CMK (cell line): ENCODE measurements at places on chromosomes 4 and X.

DNA sequence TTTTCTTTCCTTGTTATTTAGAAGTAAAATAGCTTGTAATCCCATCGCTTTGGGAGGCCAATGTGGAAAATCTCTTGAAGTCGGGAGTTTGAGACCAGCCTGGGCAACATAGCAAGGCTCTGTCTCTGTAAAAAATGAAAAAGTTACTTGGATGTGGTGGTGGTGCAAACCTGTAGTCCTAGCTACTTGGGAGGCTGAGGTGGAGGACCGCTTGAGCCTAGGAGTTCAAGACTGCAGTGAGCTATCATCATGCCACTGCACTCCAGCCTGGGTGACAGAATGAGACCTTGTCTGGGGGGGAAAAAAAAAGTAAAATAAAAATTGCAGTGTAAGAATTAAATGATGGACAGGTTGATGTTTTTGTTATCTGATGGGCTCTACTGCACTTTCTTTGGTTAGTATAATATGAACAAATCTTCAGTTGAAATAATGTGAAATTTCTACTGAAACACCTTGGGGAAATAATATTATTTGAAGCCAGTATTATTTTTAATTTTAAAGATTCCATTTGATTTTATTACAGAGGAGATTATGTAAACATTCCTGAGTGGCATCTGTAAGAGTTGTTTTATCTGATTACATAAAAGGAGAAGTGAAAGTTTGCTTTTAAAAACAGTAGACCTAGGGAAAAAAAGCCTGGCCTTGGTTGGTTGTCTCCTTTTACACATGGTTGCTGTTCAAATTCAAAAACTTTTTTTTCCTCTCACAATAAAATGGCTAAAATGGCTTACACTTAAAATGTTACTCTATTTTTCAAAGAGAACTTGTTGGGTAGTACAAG lies 10.5 kb upstream of the NDUFC1 start:
- DNase-seq = no peak

DNA sequence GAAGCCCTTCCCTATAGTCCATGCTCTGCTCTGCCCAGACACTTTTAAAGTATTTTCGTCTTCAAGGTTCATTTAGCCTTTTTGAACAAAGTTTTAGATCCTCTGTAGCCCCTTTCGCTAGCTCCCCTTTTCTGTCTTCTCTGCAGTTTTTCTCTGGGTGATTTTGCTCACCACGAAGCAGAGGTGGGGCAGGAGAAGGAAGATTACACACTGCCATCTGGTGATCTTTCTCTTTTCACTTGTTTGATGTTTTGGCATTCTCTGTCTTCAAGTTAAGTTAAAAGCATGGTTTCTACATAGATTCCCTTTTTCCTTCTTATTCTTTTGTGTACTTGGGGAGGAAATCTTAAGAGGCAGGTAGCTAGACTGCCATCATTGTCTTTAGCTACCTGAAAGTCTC lies 43.9 kb downstream of the CC2D2A start:
- DNase-seq = no peak

DNA sequence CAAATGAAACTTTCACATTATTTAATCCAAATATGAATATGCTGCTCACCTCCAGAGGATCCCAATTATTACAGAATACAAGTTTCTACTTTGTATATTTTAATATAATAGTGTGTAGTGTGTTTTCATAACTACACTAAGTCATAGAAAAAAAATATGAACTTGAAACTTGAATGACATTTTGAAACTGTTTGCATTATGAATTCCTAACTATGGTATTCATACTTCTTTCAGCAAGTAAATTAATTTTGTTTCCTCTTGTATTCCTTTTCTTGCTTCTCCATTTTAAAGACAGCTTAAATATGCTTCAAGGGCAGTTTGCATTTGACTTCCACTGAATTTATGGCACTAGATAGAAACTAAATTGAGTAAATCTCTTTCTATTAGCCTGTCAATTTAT lies 177.1 kb downstream of the BMPR1B start:
- no peak for DNase-seq

DNA sequence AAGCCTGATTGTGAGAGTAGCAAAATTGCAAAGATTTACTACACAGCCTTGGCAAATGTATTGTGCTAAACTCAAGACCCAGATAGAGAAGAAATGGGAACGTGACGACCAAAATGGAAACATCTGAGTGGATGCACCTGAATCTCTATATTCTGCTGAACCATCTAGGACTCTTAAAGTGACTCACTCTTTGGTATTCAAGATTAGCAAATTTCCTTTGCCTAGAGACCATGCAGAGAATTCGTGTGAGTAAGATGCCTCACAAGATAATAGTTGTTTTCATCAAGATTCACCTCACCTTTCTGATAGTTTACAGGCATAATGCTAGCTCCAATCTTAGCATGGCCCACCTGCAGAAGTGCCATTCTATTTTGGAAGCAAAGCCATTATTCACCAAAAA lies 14.4 kb upstream of the ATOH1 start:
- no peak for DNase-seq

GRCh38 chrX:18983666-18984380 lies at the start of gene PHKA2:
PHKA2 (minus strand) TSS chrX:18984114; CDS start chrX:18983932, 182 bp downstream.
- no peak for DNase-seq

GRCh38 chr4:10454726-10455125 lies 2.5 kb downstream of the ZNF518B start:
- DNase-seq = no peak

DNA sequence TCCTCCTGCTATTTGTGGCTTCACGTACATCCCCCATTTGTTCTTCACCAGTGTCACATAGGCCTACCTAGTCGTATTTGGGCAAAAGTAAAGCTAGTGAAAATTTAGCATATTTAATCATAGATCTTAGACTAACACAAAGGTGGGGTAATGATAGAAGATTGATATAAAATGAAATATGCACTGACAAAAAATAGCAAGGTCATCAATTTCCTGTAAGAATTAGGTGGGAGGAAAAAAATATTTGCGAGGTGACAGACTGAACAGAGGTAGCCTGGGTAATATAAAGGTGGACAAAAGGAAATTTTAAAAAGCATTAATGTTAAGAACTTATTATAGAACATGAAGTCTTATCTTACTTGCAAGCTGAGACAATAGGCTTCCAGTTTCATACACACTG lies 239.9 kb downstream of the PCDH10 start:
- DNase-seq = no peak

DNA sequence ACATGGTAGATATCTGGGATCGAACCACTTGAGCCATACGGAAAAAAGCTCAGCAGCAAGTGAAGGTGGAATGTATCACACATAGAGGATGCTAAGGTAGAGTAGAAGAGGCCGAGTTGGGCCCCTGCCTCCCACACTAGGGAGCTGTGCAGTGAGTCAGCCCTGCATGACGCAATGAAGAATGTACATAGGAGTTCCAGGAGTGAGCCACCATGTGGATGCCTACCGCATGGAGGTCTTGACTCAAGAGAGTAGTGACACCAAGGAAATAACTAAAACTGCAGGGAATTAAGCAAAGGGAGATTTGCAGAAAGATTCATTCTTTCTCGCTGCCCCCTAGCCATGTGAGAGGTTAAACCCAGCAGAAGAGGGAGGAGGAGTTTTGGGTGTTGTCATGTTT lies 389.6 kb upstream of the IGFBP7 start:
- DNase-seq = no peak

- DNase-seq = no peak
Observed at GRCh38 chrX:52341493-52341892, 27.3 kb upstream of the XAGE2 start.

DNA sequence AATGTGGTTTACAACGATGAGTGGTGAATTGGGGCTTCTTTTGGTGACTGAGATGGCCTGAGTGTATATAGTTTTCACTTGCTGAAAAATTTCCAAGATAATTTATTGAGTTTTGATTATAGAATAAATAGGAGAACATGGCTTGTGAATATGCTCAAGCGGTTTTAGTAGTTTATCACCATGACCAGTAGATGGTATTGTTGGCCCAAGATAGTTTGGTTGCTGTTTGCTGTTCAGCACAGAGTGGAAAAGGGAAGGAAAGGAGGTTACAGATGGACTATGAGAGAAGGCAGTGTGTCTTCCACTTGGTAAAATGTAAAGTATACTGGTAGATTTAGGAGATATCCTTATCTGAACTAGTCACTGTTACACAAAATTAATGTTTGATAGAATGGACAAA lies 55.8 kb upstream of the POU4F2 start:
- no peak for DNase-seq

DNA sequence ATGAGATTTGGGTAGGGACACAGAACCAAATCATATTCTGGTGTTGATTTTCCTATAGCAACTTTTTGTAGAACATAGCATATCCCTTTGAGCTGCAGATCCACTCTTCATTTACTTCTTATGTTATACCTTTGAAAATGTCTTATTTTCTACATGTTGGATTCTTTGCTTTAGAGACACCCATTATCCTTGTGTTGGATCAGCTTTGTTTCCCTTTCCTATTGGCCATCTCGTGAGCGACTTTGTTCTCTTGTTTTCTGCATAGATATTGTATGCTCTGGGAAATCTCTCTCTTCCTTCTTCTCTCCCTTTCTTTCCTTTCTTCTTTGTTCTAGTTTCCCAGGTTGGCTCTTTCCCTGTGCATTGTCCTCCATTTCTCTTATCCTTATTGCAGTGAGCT lies 59.6 kb downstream of the DRD5 start:
- DNase-seq = no peak

GRCh38 chrX:17368002-17368401 lies 7.0 kb upstream of the NHS start:
- DNase-seq = no peak

GRCh38 chr4:30068234-30068633 lies 651.9 kb upstream of the PCDH7 start:
- DNase-seq = no peak

- DNase-seq = no peak
Observed at GRCh38 chr4:90122355-90122748, 4.8 kb upstream of the CCSER1 start.

- no peak for DNase-seq
Observed at GRCh38 chrX:125093852-125094251, 225.8 kb upstream of the TEX13C start.

DNA sequence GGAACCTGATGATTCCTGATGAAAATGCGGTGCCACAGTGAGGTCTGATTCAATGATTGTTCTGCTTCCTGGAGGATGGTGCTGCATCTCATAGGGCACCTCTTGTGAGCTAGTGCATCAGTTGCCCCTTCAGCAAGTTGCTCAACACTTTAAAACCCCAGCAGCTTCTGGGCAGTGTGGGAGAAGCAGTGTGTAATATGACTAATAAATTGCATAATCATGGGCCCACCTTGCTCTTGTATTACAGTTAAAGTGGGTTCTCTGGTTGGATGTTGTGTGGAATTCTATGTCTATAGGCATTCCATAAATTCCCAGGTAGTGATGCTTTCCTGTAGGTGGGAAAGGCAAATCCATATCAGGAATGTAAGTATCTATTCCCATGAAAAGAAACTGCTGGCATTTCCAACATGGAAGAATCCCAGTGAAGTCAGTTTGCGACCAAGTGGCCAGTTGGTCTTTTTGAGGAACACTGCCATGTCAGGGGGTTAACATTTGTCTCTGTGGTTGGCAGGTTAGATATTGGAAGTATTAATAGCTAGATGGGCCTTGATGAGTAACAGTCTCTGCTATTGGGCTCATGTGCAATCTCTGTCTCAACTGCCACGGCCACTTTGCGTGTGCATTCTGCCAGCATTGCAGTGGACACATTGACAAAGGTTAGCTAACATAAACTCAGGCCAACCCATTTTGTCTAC lies 121.1 kb upstream of the OTUD4 start:
- DNase-seq = no peak

- no peak for DNase-seq
Observed at GRCh38 chr4:173121076-173121561, 47.5 kb upstream of the GALNT7 start.

- DNase-seq = no peak
Observed at GRCh38 chr4:13777341-13777740, 149.8 kb upstream of the BOD1L1 start.

DNA sequence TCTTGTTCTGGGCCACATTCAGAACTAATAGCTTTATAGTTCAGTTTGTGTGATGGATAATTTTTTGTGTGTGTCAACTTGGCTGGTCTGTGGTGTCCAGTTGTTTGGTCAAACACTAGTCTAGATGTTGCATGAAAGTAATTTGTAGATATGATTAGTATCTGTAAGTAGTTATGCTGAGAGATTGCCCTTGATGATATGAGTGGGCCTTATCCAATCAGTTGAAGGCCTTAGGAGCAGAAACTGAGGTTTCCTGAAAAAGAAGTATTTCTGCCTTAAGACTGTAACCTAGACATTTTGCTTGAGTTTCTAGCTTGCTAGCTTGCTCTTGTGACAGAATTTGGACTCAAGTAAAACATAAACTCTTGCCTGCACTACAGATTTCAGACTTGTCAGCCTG lies 30.4 kb downstream of the STIM2 start:
- DNase-seq = no peak

DNA sequence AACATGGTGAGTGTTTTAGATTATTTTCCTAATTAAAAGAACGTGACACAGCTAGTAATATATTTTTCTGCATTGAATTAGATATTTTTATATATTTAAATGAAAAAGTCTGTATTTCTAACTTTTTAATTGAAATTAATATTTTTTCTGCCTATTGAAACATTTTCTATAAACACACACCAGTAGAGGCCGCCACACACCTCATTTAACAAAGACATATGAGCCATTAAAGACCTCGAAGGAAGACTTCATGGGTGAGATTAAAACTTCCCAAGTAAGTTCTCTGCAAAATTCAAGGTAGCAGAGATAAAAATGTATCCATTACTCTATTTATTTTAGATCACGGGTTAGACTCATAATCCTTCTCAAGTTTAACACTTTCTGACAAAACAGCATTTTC lies 8.3 kb downstream of the SLITRK2 start:
- no peak for DNase-seq

DNA sequence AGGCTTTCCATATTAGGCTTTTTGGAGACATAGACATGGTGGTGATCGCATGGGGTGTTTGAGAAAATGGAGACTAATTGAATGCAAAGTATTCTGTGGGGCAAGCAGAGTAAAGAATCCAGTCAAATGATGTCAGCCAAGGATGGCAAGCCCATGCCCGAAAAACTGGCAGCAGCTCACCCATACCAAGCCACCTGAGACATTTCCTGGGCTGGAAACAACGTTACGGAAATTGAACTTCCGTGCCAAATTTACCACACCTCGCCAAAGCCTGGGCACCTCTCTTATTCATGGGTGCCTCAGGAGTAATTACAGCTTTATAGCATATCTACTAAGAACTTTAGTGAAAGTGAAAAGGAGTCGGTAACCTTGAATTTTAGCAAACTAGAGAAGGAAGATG lies 166.4 kb downstream of the CBR4 start:
- no peak for DNase-seq

DNA sequence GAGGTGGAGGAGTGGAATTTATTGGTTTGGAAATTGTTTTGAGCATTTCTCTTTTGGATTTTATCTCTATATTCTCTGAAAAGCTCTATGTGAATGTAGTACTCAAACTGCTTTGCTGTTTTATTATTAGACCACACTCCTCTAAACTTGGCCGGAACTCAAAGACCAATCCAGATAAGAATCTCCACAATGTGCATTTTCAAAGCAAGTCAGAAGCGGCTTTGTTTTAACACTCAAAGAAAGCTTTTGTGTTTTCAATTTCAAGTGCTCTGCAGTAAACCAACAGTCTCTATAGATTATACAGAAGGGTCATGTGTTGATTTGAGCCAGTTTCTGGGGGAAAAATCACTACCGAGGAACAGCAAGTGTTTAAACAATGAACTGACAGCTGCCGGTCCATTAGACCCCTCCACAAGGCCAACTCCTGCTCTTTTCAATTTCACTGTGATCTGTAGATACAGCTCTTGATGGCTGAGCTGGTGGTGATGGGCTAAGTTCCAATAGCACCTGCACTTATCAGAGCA lies 79.4 kb downstream of the FTHL17 start:
- no peak for DNase-seq
